ENCODE measurements at places on chromosomes 6 and 20. TPM values are rescaled to one million over a fixed set of nuclear protein-coding genes. Genes with fewer than 3 reads are reported as not detected.

ZNF133 gene
- total RNA-seq: 10.8 TPM

SALL4 gene
- total RNA-seq: 4.4 TPM

ADNP gene
- total RNA-seq: 45.4 TPM

ZC2HC1B gene
- total RNA-seq: not detected

GNRH2 gene
- 0.27 TPM for total RNA-seq

STXBP5 gene
- 18.6 TPM for total RNA-seq

BEND6 gene
- total RNA-seq: 2.7 TPM

TFB1M gene
- 20.5 TPM for total RNA-seq

POLR1H gene
- total RNA-seq: 29.9 TPM

ADTRP gene
- total RNA-seq: 1.5 TPM

HLA-DQB2 gene
- total RNA-seq: not detected

STMN3 gene
- total RNA-seq: 41.1 TPM

C6orf118 gene
- 0.04 TPM for total RNA-seq

HLA-DMB gene
- total RNA-seq: 2.3 TPM

SLC17A2 gene
- not detected for total RNA-seq

DNPH1 gene
- total RNA-seq: 284 TPM

GATA5 gene
- not detected for total RNA-seq

COL9A3 gene
- total RNA-seq: 10.4 TPM

ZNF341 gene
- total RNA-seq: 2.3 TPM
